ENCODE measurements at places on chromosomes 1 and 21.

DNA sequence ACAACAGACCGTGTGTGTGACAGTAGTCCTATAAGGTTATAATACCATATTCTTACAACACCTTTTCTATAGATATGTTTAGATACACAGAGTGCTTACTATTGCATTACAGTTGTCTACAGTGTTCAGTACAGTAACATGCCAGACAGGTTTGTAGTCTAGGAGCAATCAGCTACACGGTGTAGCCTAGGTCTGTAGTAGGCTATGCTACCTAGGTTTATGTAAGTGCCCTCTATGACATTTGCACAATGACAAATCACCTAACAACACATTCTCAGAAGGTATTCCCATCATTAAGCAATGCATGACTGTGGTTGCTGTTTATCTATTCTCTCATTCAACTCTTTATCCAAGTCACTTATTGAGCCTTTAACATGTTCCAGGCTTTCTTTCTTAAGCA lies 1.8 kb upstream of the WLS start:
- peaks cover 3% of the 10 kb centered on the region for H3K4me1 ChIP-seq
- no peak for DNase-seq
- H3K27me3 ChIP-seq: peaks cover 47% of the 10 kb centered on the region
- H3K27ac ChIP-seq: no peak overlapping the region
- H3K4me3 ChIP-seq: no peak overlapping the region
- H3K36me3 ChIP-seq: no peaks in the 10 kb centered on the region

DNA sequence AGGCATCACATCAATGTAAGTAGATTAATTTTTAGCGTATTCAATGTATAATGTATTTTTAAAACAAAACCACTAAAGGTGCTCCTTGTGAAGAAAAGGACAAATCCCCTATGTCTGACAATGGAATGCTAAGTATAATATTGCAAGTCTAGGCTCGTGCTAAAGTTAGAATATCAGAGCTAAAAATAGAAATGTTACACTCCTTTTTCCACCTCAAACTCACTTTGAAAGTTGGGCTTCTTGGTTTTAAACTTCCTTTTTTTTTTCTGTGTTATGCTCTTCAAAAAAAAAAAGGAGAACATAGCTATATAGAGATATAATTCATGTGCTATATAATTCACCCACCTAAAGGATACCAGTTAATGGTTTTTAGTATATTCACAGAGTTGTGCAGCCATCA lies 3.6 kb upstream of the SERBP1 start:
- DNase-seq: no peak
- no peaks in the 10 kb centered on the region for H3K27me3 ChIP-seq
- peaks cover 19% of the 10 kb centered on the region for H3K4me1 ChIP-seq
- H3K4me3 ChIP-seq: no peak overlapping the region

GRCh38 chr1:38915352-38915948 lies 26.2 kb downstream of the RHBDL2 start:
- DNase-seq: peak; percentile 70
- H3K27me3 ChIP-seq: no peaks in the 10 kb centered on the region
- no peak overlapping the region for H3K27ac ChIP-seq
- peaks cover 5% of the 10 kb centered on the region for H3K36me3 ChIP-seq

DNA sequence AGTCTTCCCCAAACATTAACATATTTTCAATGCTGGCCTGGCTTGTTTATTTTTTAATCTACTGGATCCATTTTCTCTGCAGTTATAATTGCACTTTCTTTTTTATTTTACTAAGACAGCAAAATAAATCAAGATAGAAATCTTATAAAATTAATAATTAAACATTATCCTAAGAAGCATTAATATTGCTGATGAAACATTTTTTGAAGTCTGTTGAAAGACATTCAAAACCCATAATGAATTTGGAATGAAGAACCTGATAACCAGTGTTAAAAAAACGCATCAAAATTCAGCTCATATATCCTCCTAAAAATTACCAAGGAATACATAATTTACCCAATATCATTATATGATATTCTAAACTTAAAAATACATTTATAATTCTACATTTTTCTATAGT lies 675.7 kb upstream of the PRMT6 start:
- no peak overlapping the region for H3K27ac ChIP-seq
- H3K27me3 ChIP-seq: no peaks in the 10 kb centered on the region
- H3K4me3 ChIP-seq: no peak overlapping the region
- H3K36me3 ChIP-seq: no peaks in the 10 kb centered on the region
- DNase-seq: no peak

- peaks cover 15% of the 10 kb centered on the region for H3K4me1 ChIP-seq
- H3K27ac ChIP-seq: no peak overlapping the region
- no peak overlapping the region for H3K4me3 ChIP-seq
- DNase-seq: no peak
Observed at GRCh38 chr1:197141575-197141974, 4.9 kb downstream of the ASPM start.

DNA sequence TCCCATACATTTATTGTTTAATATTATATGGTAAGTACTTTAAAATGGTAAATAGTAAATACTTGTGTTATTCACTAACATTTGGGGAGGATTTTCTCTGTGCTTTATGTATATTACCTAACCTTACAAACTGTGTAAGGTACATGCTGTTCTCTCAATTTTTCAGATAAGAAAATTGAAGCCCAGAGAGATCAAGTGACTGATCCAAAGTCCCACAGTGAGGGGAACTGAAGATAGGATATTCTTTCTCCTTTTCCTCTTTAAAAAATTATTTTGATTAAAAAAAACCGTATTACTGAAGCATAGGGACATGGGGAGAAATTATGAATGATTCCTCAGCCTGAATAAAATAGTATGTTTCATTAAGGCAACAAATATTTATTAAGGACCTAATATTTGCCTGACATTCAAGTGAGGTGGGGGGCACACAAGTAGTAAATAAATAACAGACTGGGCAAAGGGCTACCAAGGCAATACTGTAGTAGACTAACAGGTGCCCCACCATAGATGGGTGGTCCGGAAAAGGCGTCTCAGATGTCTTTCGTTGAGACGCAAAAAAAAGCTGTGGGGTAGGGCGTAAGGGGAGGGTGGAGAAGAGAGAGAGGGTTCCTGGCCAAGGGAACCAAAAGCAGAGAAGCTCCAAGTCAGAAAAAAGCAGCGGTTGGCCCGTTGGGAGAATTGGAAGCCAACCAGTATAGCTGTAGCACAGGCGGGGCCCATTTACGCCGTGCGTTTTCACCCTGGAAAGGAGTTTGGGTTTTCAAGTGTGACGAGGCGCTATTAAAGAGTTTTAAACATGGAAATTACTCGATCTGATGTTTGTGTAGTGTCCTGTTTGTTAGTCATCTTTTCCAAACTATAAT lies 944 bp upstream of the AGO3 start:
- peaks cover 3% of the 10 kb centered on the region for H3K36me3 ChIP-seq
- H3K4me3 ChIP-seq: peak overlapping the region; percentile 90
- H3K4me1 ChIP-seq: peaks cover 6% of the 10 kb centered on the region

GRCh38 chr1:3453891-3454810 lies at the start of gene ARHGEF16:
Gene ARHGEF16 (plus strand): TSS chr1:3454665. CDS start chr1:3463085, 8,420 bp downstream.
- H3K36me3 ChIP-seq: no peaks in the 10 kb centered on the region
- DNase-seq: peak; percentile 55
- no peak within 1 kb of the TSS for H3K4me3 ChIP-seq
- H3K27ac ChIP-seq: no peak within 1 kb of the TSS

DNA sequence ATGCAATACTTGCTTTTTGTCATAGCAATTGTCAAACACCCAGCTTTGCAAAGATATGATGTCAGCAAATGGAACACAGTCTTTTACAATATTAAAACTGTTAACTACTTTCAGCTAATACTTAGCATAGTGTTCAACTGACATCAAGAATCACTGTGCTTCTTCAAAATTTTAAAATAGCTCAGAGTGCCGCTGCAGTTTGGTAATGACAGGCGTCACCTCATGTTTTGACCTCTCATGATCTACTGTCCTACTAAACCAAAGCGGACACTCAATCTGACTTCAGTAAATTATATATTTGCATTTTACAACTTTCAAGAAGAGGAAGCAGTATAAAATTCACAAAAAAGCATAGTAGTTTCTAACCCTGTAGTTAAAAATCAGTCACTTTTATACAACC lies 2.0 kb downstream of the FMO1 start:
- no peak for DNase-seq
- H3K4me1 ChIP-seq: peaks cover 11% of the 10 kb centered on the region
- H3K27ac ChIP-seq: no peak overlapping the region

DNA sequence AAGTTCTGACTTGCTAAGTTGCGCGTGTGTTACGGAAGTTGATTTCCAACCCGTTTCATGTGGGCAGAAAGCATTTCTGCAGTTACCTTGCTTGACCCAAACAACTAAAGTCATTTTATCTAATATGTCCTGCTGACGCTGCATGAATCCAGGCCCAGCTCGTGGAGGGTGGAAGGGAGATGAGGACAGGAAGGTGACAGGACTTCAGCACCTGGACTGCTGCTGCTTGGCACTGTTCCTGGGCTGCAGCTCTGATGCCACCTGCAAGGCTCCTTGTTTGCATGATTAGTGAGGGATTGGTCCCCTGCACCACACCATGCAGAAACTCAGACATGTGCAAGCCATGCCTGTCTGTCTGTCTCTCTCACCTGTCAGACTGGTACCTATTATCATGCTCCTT lies 198.4 kb downstream of the PRDM2 start:
- H3K27ac ChIP-seq: no peak overlapping the region
- no peaks in the 10 kb centered on the region for H3K36me3 ChIP-seq
- H3K27me3 ChIP-seq: peaks cover 13% of the 10 kb centered on the region
- H3K4me1 ChIP-seq: no peaks in the 10 kb centered on the region
- no peak overlapping the region for H3K4me3 ChIP-seq

GRCh38 chr1:40979241-40980067 lies at the start of gene CTPS1:
Gene CTPS1 (plus strand): TSS chr1:40979696. CDS start chr1:40983291, 3,595 bp downstream.
- peaks cover 16% of the 10 kb centered on the region for H3K4me1 ChIP-seq
- H3K27me3 ChIP-seq: no peaks in the 10 kb centered on the region
- peak; percentile 92 for DNase-seq
- H3K4me3 ChIP-seq: peak within 1 kb of the TSS; percentile 41
- H3K36me3 ChIP-seq: peaks cover 11% of the 10 kb centered on the region

- H3K4me3 ChIP-seq: no peak overlapping the region
- no peak overlapping the region for H3K27ac ChIP-seq
- no peaks in the 10 kb centered on the region for H3K4me1 ChIP-seq
- no peaks in the 10 kb centered on the region for H3K27me3 ChIP-seq
Observed at GRCh38 chr1:115237507-115237906, 100.5 kb downstream of the NGF start.

- H3K4me1 ChIP-seq: no peaks in the 10 kb centered on the region
- no peak within 1 kb of the TSS for H3K4me3 ChIP-seq
- H3K36me3 ChIP-seq: no peaks in the 10 kb centered on the region
- DNase-seq: no peak
Observed at GRCh38 chr21:30425826-30426225, at the start of gene KRTAP13-3. Gene KRTAP13-3 (minus strand): TSS chr21:30425926. CDS start chr21:30425912, 14 bp downstream.

DNA sequence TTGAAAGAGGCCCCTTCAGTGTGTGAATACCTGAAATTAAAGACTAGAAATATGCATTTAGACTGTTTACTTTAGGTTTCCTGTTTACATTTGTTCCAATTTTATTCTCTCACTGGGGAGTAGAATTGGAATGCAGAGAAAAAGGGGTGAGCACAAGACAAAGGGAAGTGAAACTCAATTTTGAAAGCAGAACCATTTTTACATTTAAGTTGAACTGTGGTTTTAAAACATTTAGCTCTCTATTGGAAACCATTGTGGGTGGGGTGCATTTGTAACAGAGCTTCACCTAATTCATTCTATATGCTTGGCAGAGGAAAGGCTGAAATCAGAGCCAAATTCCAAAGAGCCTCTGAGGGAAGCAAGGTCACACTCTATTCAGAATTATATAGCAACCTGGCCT lies 235.3 kb upstream of the C1orf105 start:
- no peak for DNase-seq
- H3K4me3 ChIP-seq: no peak overlapping the region
- H3K27ac ChIP-seq: no peak overlapping the region
- peaks cover 11% of the 10 kb centered on the region for H3K4me1 ChIP-seq
- no peaks in the 10 kb centered on the region for H3K27me3 ChIP-seq

DNA sequence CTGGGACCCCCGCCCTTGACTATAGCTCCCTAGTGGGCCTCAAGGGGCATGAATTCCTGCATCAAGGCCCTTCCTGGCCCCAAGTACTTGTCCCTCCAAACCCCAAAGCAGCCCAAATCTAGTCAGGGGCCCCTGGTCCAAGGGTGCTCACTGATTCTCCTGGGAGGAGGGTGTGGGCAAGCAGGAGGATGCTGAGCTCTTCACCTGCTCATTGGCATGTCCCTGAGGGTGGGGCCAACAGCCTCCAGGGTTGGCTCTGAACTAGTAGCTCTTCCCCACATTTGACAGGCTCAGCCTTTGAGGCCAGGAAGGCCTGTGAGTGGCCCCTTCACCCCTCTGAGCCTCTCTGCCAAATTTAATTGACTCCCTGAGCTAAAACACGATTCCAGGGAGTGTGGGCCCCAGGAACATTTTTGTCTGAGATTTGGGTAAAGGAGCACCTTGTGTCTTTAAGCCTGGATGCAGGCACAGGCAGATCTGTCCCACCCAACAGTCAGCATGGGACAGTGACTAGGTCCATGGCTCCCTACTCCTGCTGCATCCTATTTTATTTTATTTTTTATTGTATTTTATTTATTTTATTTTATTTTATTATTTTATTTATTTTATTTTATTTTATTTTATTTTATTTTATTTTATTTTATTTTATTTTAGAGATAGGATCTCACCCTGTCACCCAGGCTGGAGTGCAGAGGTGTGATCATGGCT lies 11.0 kb upstream of the WNT9A start:
- H3K27me3 ChIP-seq: no peaks in the 10 kb centered on the region
- H3K27ac ChIP-seq: no peak overlapping the region
- no peak for DNase-seq
- no peak overlapping the region for H3K4me3 ChIP-seq
- H3K36me3 ChIP-seq: no peaks in the 10 kb centered on the region
- peaks cover 15% of the 10 kb centered on the region for H3K4me1 ChIP-seq

DNA sequence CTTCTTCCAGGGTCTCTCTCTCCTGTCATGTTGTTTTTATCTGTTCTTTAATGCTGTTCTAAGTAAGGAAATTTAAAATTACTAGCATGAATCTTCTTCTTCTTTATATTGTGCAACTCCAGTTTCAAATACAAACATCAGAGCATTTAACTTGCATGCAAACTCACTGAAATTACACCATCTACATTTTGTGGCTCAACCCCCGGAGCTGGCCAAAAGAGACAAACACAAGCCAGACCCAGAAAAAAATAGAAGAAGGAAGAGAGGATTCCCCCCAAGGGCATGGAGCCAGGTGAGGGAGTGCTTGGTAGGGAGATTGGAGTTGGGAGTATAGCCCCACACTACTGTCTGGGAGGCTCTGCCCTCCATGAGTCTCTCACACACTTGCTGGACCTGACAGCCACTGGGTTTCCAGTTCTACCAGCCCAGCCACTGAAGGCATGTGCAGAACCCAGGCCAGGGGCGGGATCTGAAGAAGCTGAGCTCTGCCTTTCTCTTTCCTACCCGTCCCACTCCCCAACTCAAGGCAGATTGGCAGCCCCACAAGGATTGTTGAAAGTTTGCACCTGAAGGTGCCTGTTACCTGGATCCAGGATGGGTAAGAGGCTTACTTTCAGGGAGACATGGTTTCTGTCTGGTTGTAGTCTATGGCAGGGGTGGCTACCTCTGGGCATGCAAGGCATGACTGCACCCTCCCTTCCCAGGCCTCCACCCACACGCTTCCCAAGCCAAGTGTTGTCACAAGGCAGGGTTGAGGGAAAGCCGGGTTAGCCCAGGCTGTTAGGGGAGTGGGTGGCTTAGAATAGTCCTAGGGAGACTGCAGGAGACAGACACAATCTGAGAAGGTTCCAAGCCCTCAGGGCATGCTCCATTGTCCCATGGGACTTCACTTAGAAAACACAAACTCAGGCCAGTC lies 297.2 kb downstream of the TGFB2 start:
- no peak for DNase-seq
- no peaks in the 10 kb centered on the region for H3K36me3 ChIP-seq
- H3K27ac ChIP-seq: no peak overlapping the region
- no peak overlapping the region for H3K4me3 ChIP-seq

GRCh38 chr1:108610073-108610472 lies 50.2 kb downstream of the EEIG2 start:
- DNase-seq: no peak
- no peak overlapping the region for H3K4me3 ChIP-seq
- no peak overlapping the region for H3K27ac ChIP-seq
